ENCODE measurements at places on chromosomes 1 and 21.

DNA sequence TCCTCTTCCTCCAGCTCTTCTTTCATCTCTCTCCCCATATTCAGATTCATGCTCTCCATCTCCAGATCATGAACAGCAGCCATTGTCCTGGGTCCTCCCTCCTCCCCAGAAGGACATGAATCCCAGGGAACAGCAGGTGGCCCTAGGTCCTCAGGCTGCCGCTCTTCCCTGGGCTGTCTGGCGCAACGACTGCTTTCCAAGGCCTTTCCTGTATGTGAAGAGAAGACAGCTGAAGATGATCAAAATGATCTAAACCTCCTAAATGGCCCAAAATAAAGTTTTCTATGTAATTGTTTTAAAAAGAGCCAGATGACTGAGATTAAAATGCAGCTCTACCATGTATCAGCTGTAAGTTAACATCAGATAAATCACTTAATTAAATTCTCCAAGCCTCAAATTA lies 22.5 kb downstream of the RHBDL2 start:
- no peak for DNase-seq

- DNase-seq, result no peak
These were observed 21.3 kb downstream of the DUSP10 start for GRCh38 chr1:221720545-221720944.

- no peak for DNase-seq
These were observed 621.7 kb downstream of the LMO4 start for GRCh38 chr1:87950369-87950768.

GRCh38 chr1:41498391-41498790 lies 13.9 kb upstream of the EDN2 start:
- DNase-seq, result no peak

GRCh38 chr1:231093156-231093922 lies 53.3 kb upstream of the FAM89A start:
- no peak for DNase-seq

DNA sequence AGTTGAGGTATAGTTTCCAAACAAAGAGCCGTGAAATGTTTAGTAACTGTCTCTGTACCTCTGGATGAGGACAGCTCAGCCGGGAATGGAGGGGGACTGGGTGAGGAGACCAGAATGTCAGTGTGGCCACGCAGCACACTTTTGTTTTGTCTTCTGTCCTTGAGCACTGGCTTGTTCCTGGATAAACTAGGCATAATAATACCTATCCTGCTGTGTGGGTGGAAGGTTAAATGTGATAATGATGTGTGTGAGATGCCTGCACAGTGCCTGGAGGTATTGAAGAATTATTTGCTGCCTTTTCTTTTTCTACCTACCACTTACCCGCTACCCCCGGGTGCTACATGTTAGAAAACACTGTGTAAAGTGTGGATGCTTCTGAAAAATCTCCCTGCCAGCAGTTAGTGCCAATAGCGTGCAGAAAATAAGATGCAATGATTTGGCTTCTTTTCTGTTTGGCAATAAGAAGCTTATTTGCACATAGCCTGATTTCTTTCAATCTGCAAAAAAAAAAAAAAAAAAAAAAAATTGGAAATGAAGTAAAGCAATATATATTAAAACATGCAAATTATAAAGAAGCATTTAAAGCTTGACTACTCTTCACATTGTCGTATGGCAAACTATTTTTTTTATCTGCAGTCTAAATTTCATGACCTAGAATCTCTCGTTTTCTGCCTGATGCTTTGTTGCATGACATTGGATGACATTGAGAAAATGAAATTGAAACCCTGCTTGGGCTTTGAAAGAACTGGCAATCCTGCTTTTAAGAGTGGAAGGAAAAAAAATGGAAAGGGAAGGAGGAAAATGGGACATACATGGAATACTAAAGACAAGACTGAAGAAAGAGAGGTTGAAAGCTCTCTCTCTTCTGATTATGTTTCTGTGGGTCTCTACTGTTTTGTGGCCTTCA lies 89.5 kb downstream of the DISC1 start:
- DNase-seq, result no peak

- DNase-seq, result no peak
These were observed 331.6 kb upstream of the DUSP10 start for GRCh38 chr1:222073307-222073995.

DNA sequence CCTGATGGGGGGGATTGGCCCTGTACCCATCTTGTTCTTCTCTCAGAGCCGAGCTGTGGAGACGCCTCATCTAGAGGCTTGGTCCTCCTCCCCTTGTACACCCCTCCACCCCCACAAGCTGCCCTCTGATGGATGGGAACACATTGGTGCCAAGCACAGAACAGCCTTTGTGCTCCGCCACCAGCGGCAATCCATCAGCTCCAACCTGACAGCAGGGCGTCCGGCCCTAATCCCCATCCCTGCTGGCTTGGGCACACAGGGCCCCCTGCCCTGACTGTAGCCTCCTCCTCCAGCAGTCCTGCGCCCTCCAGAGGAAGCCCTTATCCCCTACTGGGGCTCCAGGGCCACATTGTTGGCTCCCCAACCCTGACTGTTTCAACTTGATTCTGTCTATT lies 3.8 kb upstream of the MYOG start:
- no peak for DNase-seq

GRCh38 chr1:164702664-164703063 lies 143.7 kb downstream of the PBX1 start:
- no peak for DNase-seq

DNA sequence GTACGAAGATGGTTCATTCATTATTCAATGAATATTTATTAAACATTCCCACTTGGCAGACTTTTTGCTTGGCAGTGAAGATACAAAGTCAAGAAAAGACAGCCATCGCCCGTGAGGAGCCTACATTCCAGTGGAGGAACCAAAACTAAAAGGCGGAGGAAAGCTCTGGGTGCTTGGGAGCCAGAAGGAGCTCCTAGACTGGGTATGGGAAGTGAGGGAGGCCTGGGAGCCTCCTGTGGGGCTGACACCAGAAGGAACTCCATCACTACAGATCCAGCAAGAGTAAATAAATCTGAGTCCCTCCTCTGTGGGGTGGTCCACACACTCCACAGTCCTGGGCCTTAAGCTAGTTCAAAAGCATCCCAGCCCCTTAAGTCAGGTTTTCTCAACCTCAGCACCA lies 14.9 kb downstream of the RNASEL start:
- no peak for DNase-seq

- no peak for DNase-seq
These were observed 16.8 kb upstream of the RIPK4 start for GRCh38 chr21:41783476-41784180.

DNA sequence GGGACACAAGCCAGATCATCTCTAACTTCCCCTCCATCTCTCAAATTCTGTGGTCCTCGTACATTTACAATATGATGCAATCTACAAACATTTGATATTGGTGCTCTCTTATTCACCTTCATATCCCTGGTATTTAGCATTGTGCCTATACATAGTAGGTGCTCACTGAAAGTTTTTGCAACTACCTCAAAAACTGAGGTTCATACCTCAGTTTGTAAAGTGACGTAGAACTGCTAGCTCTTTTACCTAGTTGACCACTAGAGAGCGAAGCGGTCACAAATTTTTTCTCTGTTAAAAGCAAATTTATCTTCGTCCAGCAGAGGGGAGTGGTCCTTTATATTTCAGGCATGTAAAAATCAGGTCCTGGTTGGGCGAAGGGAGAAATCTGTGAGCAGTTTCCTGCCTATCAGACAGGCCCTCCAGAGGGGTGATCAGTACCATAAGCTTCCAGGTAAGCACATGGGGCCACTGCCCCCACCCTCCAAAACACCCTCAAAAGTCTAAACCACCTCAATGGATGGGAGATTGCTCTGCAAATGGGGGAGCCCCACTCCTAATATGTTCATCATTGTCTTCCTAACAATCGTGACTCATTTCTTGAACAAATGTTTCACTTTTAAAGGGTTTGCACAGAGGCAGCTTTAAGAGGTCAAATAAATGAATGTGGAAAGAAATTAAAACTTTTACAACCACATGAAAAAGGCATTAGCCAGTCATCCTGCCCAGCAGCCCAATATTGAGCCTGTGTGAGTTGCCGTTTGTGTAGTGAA lies 10.6 kb upstream of the HLCS start:
- no peak for DNase-seq

GRCh38 chr21:22993822-22994574 lies 1995.8 kb downstream of the NCAM2 start:
- DNase-seq, result no peak

DNA sequence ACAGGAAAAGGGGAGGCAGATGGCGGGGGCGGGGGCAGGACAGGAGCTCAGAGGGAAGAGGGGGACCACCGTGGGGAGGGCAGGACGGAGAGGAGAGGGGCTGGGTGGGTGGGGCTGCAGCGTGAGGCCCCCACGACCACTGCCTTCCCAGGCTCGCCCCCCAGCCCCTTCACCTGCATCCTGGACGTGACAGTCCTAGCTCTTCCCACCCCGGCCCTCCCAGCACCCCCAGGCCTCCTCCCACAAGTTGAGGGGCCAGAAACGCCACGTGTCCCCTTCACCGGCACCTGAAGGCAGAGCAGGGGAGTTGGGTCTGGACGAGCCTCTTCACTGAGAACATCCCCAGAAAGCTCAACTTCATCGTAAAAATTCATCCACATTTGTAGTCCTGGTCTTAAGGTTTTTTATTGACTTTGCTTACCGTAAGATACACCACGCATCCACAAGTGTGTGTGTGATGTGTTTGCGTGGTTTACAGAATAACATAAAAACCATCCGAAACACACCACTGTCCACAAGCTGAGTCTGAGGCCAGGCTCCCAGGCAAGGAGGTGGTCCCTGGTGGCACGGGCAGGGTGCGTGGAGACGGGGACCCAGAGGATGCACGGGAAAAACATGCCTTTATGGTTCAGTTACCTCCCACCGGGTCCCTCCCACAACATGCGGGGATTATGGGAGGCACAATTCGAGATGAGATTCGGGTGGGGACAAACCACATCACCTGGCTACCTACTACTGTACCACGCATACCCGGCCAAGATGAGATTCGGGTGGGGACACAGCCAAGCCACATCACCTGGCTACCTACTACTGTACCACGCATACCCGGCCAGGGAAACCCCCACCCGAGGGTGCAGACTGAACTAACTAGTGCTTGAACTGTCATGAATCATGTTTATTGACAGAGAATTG lies 13.9 kb upstream of the COL18A1 start:
- DNase-seq, result no peak

- DNase-seq, result no peak
These were observed 37.0 kb downstream of the ELK4 start for GRCh38 chr1:205594846-205595245.

DNA sequence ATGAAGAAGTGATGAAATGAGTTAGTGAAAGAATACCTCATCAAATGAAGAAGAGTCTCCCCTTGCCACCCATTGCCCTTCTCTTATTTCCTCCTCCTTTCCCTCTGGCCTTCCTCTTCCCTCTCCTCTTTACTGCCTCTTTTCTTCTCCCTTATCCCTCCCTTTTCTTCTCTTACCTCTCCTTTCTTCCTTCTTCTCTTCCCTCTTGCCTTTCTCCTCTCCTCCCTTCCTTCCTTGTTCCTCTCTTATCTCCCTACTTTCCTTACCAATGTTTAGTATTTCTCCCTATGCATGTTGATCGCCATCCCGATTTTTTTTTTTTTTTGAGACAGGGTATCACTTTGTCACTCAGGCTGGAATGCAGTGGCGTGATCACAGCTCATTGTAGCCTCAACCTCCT lies 8.8 kb downstream of the MROH7 start:
- no peak for DNase-seq

DNA sequence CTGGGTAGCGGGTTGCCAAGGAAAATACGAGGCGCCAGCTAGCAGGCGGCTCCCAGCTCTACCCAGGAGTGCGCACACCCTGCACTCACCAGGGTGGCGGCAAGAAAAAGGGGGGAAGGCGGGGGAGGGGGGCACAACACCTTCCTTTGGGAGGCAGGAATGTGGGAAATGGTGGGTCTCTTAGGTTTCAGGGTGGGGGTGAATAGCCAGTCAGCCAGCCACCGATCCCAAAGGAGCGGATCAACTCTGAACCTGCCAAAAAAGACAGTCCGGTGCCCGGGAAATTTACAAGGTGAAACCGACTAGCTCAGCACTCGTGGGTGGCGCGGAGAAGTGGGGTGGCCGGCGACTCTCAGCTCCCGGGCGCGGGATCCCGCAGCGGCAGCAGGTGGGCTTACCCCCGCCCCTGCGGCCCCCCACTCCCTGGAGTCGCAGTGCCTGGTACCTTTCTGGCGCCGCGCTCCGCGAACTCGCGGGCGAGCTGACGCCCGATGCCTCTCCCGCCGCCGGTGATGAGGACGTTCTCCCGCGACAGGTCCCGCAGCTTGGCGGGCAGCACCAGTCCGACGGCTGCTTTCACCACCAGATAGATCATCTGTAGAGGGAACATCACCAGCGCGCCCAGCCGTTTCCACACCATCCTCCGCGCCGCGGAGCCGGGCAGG lies 1.2 kb downstream of the DHRS3 start:
- no peak for DNase-seq

GRCh38 chr1:204503122-204503912 lies 8.7 kb upstream of the PIK3C2B start:
- DNase-seq, result no peak

DNA sequence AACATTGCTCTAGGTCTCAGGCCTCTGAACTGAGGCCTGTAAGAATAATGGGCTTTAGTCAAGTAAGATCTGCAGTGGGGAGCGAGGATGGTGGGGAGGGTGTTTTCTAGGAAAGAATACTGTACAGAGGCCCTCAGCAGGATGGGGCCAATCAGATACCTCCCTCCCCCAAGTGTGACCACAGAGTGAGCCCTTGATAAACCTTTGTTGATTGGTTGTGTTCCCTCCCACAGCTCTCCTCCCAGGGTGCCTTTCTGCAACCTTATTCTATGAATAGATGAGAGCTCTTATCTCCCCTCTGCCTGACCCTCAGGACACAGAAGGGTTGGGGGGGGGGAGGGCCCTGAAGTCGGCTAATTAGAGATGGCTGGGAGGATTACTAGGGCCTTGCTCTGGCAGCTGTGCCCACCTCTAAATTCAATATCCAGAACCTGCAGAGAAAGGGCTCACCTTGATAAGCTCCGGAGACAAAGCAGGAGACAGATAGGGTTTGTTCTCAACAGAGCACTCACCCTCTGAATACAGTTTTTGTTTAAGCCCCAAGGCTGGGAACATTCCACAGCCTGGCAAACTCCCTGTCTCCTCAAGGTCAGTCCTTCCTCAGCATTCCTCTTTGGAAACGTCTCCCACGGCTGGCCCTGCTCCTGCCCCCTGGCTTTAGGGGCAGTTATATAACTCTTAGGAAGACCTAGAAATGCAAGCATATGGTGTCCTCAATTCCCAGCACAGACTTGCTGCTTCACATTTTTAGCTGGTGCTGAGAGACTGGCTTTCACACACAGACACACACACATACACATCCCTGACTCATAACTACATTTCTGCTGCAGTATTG lies 42.9 kb downstream of the ATP1A1 start:
- no peak for DNase-seq

Measured in stimulated activated CD8-positive, alpha-beta memory T cell treated with anti-CD3 and anti-CD28 coated beads, Interleukin-2, amount 100 ng/mL, for 1 hour (primary cell).